H54 (cell line): ENCODE measurements at places on chromosomes 12 and 14.
A peak's percentile ranks its signal among the peaks of the same experiment; 100 is the strongest.

GRCh38 chr12:132178316-132178715 lies 34.1 kb downstream of the NOC4L start:
- DNase-seq: no peak

DNA sequence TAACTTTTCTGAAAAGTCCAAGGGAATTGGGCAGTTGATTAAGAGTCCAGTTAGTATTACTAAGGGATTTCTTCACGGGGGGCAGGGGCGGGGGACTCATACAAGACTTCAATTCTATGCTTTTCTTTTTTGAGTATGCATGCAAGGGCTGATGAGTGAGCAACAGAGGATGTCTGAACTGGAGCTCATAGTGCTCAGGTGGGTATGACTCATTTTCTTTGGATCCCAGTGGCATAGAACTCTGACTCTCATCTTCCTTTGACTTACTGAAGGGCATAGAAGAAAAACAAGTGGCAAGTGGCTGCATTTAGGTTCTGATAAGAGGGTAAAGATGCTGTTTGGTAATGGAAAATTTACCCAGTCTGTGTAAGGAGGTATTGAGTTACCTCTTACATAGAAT lies 749.2 kb downstream of the NOVA1 start:
- DNase-seq: no peak

- no peak for DNase-seq
Observed at GRCh38 chr14:103199124-103199523, 75.9 kb downstream of the TNFAIP2 start.

DNA sequence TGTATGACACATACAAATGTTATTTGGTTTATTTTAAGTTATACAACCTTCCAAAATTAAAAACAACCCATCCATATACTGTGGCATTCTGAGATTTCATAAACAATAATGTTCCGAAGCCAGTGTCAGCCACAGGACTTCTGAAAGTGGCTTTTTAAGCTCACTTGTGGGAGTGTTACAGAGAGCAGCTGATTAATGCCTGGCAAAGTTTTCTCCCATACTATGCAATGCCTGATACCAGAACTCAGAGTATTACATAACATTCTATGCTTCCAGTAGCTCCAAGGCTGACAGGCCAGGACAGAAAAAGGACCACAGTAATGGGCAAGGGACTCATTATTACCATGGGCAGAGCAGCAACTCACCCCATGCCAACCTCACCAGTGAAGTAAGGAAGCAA lies 29.3 kb downstream of the NELL2 start:
- no peak for DNase-seq

DNA sequence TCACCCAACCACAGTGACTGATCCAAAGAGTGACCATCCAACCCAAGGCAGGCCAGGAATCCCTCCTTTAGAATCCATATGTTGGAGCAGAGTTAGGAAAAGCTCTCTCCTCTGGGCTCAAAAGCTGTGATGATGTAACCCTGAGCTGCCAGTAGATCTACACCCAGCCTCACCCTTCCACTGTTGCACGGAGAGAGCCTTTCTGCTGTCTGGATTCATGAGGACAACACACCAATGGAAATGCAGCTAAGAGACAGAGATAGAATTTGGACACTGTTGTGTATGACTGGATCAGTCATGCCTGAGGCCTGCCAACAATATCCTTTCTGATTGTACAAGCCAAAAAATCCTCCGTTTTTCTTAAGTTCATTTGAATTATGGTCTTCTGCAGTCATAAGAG lies 4.4 kb upstream of the OR6J1 start:
- DNase-seq: no peak

DNA sequence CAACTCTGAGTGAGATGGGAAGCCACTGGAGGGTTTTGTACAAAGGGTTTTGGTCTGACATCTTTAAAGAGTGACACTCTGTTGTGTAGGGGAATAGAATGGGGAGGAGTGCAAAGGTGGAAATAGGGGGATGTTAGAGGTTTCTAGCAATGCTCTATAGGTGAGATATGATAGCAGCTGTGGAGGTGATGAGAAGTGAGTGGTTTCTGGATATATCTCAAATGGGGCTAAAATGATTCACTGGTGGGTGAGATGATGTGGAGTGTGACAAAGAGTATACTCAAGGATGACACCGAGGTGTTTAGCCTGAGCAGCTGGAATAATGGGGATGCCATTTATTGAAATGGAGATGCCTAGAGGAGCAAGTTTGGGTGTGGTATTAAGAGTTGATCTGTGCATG lies 426.4 kb downstream of the PCNX1 start:
- DNase-seq: no peak

- DNase-seq: no peak
Observed at GRCh38 chr12:52296572-52297215, 5.4 kb upstream of the KRT81 start.

- no peak for DNase-seq
Observed at GRCh38 chr12:20142316-20142715, 226.0 kb upstream of the PDE3A start.

GRCh38 chr12:11078246-11078645 lies 13.9 kb downstream of the TAS2R43 start:
- no peak for DNase-seq

DNA sequence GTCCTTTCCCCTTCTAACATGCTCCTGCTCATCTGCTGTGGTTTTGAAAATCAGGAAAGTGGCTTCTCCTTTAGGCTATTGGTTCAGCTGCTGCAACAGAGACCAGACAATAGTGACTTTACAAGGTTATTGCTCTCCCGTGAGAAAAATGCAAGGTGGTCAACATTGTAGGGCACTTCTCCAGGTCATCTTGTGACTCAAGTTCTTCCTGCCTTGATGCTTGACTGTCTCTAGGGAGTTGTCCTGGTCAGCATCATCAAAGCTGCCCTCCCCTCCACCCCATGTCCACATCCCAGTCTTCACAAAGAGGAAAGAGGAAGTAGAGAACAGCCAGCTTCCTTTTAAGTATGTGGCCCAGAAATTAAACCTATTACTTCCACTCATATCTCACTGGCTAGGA lies 3.9 kb upstream of the TMEM63C start:
- DNase-seq: no peak

DNA sequence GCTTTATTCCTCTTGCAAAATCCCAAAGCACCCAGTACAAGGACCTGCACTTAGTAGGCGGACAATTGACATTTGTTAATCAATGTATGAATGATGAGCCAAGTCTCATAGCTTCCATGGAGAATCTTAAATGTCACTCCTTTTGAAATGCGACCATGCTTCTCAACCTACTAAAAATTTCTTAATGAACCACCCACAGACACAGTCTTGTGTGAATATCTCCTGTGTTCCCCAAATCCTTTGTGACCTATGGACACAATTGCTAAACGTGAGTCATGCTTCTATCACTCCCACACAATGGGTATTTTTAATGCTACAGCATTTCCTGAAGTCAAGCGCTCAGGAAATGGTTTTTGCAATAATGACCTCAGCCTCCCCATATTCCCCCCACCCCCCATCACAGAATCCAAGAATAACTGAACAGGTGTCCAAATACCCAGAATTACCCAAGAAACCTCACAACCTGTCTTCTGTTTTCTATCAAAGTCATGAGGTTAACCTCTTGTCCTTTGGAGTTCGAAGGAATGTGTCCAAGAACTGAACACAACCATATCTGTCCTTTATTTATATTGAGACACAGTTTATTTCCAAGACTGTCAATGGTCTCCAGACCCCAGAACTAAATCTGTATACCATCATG lies 163.6 kb upstream of the PLEKHG7 start:
- peak; percentile 22 for DNase-seq

- DNase-seq: no peak
Observed at GRCh38 chr12:97456571-97457188, 5.9 kb upstream of the RMST start.

DNA sequence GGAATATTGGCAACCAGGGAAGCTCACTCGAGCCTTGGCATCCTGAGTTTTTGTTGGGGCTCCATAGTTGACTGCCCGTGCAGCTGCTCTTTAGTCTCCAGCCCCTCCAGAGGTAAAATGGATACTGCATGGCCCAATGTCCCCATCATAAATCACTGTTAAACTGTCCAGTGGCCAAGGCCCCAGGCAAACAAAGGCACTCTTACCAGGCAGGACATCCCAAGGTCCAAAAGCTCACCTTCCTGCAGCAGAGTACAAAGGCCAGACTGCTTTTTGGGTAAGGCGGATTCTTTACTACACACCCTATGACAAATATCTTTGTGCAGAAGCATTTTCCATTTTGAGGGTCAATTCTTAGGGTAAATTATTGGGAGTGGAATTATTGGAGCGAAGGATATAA lies 81.1 kb downstream of the GPATCH2L start:
- DNase-seq: no peak

DNA sequence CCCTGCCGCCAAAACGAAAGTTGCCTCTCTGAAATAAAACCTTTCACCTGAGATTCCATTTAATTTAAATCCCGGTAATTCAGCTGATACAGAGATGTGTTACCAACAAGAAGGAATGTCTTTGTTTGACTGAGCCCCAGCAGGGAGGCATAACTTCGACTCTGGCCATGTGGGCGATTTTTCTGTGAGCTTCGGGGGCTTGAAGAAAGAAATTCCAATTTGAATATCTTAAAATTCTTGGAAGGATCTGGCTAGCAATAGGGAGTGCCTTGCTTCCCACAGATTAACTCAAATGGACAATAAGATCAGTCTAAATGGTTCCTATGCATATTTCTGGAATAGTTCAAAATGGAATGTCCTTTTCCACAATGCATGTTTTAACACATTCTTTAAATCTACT lies 252.5 kb upstream of the TMPO start:
- DNase-seq: no peak

DNA sequence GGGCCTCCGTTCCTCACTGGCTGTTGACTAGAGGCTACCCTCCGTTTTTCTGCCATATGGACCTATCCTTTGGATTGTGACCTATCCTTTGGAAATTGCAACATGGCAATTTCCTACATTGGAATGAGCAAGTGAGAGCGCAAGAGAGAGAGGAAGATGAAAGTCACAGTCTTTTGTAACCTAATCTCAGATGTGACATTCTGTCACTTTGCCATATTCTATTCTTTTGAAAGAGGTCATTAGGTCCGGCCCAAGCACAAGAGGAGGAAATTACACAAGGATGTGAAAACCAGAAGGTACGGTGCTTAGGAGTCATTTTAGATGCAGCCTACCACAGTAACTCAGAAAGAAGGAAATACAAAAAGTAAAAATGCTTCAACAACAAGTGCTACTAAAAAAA lies 47.3 kb upstream of the SRP54 start:
- no peak for DNase-seq

DNA sequence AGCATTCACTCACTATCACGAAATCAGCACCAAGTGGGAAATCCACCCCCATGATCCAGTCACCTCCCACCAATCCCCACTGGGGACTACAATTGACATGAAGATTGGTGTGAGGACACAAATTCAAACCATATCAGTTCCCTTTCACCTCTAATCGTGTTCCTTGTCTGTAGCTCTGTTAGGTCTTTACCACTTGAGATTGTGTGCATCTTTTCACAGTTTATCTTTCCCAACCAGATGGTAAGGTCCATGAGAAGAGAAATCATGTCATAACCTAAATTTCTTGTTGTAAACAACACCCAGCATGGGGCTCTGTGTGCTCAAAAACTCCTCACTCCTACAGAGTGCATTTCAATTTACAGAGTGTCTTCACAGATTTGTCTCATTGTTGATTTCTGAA lies 27.1 kb upstream of the PCED1B start:
- no peak for DNase-seq

GRCh38 chr12:103369929-103370328 lies 125.8 kb downstream of the C12orf42 start:
- DNase-seq: no peak

- no peak for DNase-seq
Observed at GRCh38 chr12:129723260-129723659, 180.6 kb downstream of the TMEM132D start.

DNA sequence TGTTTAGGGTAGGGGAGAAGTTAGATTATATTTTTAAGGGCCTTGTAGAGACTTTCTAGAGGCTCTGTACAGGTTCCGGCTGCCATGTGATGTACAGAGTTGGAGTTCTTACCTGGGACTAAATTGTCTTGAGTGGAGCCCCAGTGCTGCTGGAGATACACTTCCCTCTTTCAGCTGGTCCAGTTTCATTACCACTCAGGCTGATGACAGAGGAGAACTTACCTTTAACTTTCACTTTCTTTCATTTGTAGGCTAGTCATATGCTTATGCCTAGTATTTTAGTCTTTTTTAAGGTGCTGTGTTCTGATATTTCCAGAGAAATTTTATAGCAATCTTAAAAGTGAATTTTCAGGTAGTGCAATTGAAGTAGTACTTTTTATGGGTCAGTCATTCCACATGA lies 117.3 kb downstream of the ERC1 start:
- no peak for DNase-seq

GRCh38 chr12:92624236-92624635 lies 78.6 kb upstream of the PLEKHG7 start:
- DNase-seq: peak; percentile 22

DNA sequence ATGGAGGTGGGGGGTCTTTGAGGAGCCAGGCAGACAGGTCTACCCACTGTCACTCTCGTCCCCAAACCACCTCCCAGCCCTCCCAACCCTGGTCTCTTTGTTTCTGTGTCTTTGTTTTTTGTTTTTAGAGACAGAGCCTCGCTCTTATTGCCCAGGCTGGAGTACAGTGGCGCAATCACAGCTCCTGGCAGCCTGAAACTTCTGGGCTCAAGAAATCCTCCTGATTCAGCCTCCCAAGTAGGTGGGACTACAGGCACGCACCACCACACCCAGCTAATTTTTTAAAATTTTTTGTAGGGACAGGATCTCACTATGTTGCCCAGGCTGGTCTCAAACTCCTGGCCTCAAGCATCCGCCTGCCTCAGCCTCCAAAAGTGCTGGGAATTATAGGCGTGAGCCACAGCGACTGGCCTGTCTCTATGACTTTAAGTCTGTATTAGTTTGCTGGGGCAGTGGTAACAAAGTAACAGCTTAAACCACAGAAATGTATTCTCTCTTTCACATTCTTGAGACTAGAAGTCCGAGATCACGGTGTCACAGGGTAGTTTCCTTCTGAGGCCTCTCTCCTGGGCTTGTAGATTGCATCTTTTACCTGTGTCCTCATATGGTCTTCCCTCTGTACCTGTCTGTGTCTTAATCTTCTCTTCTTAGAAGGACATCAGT lies 26.1 kb downstream of the DTX1 start:
- DNase-seq: no peak

- no peak for DNase-seq
Observed at GRCh38 chr12:55760663-55761062, 17.7 kb downstream of the GDF11 start.

- no peak for DNase-seq
Observed at GRCh38 chr12:92273076-92273475, 127.4 kb upstream of the BTG1 start.

GRCh38 chr12:57766464-57767304 lies at the start of gene CYP27B1:
TSS of gene CYP27B1 (minus strand) at chr12:57767078. CDS start at chr12:57767041, 37 bp downstream.
- no peak for DNase-seq

DNA sequence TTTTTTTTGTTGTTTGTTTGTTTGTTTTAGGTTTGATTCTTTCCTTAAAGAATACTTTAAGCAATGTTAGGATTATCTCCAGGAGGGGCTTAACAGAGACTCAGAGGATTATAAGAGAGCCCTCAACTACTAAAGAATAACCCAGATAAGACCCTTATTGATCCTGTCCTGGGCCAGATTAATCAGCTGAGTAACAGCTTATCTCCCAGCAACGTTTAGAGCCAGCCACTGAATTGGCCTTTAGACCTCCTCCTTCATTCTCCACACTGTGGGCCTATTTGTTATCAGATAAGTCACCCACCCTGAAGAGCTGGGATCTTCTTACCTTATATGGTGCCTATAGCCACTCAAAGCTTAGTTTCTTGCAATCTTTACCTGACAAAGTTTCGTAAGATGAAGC lies 71.1 kb downstream of the FIGNL2 start:
- DNase-seq: no peak

GRCh38 chr12:120267736-120268135 lies 2.2 kb upstream of the PXN start:
- DNase-seq: no peak

GRCh38 chr12:75938189-75938588 lies 93.4 kb downstream of the PHLDA1 start:
- DNase-seq: no peak
